ENCODE measurements at places on chromosomes 12 and 14.

- no peak for DNase-seq
Observed at GRCh38 chr12:12582895-12583303, 20.2 kb upstream of the DUSP16 start.

DNA sequence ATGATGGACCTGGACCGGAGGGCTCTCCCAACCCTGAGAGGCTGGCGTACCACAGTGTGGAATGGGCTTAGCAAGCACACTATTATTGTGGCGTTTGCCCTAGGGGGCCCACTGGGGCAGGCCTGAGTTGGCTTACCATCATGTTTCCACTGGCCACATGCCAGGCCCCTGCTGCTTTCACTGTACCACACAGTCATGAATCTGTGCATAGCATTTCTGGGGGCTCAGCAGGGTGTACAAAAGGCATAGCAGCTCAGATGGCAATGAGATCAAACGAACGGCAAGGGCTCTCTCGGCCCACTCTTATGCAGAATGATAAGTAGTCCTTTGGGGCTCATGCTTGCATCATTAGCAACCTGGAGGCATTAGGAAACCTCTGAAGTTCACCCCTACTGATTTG lies 137.0 kb upstream of the HIF1A start:
- DNase-seq, result no peak

DNA sequence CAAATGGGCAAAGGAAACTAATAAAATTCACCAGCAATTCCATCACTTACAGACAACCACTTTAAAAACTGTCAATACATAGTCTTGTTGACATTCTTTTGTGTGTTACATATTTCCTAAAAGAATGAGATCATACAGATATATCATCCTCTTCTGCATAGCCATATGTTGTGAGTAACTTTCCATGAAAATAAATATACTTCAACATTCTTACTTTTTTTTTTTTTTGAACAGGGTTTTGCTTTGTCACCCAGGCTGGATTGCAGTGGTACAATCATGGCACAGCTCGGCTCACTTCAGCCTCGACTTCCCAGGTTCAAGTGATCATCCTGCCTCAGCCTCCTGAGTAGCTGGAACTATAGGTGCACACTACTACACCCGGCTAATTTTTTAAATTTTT lies 20.9 kb downstream of the ZC2HC1C start:
- no peak for DNase-seq

DNA sequence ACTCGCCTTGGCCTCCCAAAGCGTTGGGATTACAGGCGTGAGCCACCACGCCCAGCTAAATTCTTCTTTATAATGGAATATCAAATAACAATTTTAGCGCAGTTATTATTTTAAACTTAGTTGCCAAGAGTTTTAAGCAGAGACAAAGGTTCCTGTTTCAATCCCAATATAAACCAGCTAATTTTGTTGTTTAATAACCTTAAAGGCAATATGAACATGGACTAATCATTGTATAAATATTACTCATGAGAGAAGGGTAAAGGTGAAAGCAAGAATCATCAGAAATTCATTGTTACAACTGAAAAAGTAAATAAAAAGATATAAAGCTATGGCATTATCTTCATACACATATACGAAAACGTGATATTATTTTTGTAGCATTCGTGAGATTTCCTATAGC lies 8.2 kb downstream of the DTD2 start:
- no peak for DNase-seq

DNA sequence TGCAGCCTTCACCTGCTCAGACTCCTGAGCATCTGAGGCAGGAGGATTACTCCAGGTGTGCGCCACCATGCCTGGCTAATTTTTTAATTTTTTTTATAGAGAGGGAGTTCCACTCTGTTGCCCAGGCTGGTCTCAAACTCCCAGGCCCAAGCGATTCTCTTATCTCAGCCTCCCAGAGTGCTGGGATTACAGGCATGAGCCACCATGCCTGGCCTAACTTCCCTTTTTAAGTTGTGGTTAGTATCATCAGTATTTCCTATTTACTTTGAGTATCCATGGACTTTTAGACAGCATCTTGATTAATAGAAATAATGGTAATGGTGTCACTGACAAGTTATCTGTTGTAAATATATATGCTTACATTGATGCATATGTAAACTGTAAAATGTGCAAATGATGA lies 116.9 kb downstream of the FGD4 start:
- no peak for DNase-seq

GRCh38 chr14:81727218-81727617 lies 193.6 kb upstream of the SEL1L start:
- no peak for DNase-seq

- no peak for DNase-seq
Observed at GRCh38 chr14:76777721-76778120, 16.5 kb downstream of the VASH1 start.

DNA sequence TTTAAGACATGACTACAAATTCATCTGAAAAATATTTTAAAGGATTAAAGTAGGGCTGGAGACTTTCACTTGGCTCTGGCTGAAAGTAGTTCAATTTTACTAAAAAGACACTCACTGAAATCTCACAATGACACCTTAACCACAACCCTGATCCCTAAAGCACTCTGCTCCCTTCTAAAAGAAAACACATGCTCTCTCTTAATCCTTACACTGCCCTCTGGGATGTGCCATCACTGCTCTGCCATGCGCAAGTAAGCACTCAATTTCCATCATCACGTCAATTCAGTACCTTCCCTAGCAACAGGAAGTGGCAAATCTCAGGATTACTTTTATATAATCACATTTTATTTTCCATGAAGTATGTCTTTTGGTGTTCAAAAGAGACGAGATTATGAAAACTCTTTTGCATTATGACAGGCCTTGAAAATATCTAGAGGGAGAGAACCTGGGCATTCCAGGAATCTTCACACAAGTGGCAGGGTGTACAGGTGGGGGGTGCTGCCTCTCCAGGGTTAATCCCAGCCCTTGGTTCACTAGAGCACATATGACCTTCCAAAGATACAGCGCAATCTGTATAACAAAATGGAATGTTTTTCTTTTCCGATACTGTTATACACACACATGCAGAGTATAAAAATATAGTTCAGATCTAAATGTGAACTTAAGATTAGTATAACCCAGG lies 7.3 kb downstream of the ATG14 start:
- no peak for DNase-seq

- no peak for DNase-seq
Observed at GRCh38 chr12:93115198-93115601, 186.1 kb upstream of the EEA1 start.

DNA sequence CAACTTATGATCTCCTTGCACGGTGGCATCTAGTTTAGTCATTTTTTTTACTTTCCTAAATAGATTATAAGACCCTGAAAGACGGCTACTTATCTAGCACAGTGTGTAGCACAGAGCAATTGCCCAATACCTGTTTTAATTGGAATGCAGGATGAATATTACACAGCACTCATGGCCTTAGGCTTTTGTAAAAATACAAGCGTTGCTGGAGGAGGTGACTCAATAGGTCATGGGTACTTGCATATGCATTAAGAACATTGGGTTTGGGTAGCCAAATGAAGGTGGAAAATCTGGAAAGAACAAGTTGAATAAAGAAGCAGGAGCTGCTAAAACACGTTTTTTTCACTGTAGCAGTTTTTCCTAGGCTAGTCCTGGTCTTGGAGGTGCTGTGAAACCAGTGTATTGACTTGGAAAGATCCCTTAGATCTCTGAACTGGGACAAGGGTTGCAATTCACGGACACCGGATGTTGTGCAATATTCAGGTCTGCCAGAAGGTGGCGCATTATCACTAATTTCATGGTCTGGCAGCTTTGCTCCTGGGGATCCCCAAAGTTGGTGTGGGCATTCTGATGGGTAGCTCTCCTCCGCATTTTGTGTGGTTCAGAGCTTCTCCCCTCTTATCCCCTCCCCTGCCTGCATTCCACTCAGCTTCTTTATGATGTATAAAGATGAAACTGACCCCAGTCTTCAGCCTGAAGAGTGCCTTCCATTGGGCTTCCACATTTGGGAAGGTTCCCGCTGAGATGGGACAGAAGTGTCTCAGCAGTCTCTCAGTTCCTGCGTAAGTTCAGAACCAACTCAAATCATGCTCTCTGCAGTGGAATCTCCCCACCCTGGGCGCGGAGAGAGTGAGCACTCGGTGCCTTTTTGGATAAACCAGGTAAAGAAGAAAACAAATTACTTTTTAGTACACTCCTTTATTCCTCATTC lies 278.3 kb downstream of the NRXN3 start:
- peak; percentile 81 for DNase-seq

DNA sequence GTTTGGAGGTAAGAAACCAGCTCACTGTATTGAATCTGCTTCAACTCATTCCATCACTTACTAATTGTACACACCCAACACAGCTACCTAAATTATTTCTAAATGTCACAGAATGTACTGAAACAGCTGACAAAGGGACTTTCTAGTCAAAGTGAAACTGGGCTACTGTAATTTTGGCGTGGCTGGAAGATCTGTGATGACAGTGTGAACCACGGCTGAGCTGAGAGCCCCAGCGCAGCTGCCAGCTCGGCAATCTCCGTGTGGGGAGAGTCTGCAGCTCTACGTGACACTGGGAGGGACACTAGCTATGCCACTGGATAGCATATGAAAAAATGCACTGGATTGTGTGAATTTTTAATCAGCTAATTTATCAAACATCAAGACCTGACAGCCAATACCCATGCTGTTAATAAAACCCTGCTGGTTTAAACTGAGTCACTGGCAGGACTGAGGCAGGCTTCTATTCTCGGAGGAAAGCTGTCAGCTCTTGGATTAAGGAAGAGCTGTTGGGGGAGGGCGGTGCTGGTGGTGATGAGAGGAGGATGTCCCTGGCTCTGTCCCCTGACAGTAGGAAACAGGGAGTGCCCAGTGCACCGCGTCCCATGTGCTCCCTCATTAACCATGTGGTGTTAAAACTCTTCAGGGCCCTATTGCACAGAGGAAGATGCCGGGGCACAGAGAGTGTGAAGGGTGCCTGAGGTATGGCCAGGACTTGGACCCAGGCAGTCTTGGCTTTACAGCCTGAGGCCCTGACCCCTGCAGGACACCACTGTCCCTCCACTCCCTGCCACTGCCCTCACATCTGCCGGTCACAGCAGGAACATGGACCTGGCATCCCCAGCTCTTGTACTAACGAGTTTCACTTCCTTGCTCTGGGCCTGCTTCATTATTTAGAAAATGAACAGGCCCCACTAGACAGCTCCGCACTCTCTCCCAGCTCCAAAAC lies 13.3 kb downstream of the SLC15A4 start:
- peak; percentile 50 for DNase-seq

- no peak for DNase-seq
Observed at GRCh38 chr12:75960086-75960910, 71.3 kb downstream of the PHLDA1 start.

- DNase-seq, result no peak
Observed at GRCh38 chr12:2489275-2489674, 305.5 kb upstream of the FKBP4 start.

GRCh38 chr12:26271889-26272492 lies 76.6 kb downstream of the SSPN start:
- no peak for DNase-seq

DNA sequence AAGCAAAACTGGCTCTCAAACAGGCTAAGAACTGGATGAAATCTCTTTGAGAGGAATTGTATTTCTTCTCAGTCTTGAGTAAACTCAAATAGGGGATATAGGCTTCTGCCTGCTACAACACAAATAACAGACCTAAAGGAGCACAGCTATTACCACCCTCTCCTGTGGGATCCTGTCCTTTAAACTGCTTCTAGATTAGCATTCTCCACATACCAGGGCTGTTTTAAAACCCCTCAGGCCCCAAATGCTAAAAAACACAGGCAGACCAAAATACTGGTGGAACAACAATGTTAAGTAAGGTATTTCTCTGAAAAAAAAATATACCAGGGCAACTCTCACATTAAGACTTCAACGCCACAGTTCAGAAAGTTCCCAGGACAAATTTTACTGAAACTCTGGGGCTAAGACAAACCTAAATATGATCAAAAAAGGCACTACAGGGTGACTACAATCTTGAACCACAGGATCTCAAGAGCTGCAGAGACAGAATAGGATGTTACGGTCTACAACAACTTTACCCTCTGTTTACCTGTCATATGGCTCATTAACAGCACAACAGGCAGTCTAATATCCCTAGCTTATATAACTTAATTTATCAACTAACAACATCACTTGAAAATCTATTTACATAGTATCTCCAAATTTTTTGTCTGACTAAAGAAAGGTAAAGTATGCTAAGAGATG lies 7.2 kb downstream of the CPNE8 start:
- no peak for DNase-seq

DNA sequence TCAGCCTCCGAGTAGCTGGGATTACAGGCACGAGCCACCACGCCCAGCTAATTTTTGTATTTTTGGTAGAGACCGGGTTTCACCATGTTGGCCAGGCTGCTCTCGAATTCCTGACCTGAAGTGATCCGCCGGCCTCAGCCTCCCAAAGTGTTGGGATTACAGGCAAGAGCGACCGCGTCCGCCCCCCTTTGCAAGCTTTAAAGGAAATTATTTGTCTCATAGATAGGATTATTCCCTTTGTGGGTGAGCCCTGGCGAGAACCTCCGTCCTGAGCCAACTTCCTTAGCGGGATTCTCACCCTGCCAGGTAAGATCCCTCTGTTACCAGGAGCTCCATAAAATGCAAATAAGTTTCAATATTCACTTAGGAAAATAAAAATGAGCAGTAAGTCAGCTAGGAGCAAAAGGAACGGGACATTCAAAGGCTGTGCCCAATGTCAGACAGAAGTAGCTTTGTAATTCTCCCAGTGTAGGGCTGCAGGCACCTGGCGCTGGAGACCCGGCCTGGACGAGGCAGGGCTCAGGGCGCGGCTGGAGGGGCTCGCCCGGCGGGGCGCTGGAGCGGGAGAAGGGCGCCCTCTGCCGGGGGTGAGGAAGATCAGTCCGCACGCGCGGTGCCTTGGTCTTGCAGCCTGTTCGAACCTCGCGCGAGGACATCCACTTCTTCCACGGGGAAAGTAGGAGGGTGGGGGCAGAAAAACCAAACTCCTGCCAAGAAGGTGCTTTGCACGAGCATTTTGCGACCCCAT lies 47.2 kb upstream of the PLXNC1 start:
- peak; percentile 95 for DNase-seq

- DNase-seq, result no peak
Observed at GRCh38 chr12:54555670-54556257, 6.4 kb downstream of the PDE1B start.

DNA sequence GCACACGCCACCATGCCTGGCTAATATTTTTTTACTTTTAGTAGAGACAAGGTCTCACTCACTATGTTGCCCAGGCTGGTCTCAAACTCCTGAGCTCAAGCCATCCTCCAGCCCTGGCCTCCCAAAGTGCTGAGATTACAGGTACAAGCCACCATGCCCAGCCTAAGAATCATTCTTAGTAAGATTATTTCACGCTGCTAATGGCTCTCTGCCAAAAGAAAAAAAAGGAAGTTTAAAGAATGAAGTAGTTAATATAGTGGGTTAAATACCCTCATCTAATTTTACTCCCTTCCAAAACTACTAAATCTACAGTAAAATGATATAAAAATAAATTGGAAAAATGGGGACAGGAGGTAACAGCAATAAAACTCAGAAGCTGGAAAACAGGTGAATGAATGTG lies 2.6 kb downstream of the ETFRF1 start:
- no peak for DNase-seq

GRCh38 chr14:67641902-67642749 lies 22.4 kb downstream of the ARG2 start:
- no peak for DNase-seq
